Uterine smooth muscle cell (primary cell): ENCODE measurements at places on chromosomes 4 and X. TPM values are rescaled to one million over a fixed set of nuclear protein-coding genes. Genes with fewer than 3 reads are reported as not detected.

The CTBP1 gene
- total RNA-seq, result 251 and 322 TPM in 2 replicates

The SSX4B gene
- not detected in 2 replicates for total RNA-seq

The PPP1R2C gene
- not detected in 2 replicates for total RNA-seq

The RBM47 gene
- 3.3 and 4.4 TPM in 2 replicates for total RNA-seq

The LUZP4 gene
- not detected in 2 replicates for total RNA-seq
